ENCODE measurements at places on chromosomes 13 and 19.

DNA sequence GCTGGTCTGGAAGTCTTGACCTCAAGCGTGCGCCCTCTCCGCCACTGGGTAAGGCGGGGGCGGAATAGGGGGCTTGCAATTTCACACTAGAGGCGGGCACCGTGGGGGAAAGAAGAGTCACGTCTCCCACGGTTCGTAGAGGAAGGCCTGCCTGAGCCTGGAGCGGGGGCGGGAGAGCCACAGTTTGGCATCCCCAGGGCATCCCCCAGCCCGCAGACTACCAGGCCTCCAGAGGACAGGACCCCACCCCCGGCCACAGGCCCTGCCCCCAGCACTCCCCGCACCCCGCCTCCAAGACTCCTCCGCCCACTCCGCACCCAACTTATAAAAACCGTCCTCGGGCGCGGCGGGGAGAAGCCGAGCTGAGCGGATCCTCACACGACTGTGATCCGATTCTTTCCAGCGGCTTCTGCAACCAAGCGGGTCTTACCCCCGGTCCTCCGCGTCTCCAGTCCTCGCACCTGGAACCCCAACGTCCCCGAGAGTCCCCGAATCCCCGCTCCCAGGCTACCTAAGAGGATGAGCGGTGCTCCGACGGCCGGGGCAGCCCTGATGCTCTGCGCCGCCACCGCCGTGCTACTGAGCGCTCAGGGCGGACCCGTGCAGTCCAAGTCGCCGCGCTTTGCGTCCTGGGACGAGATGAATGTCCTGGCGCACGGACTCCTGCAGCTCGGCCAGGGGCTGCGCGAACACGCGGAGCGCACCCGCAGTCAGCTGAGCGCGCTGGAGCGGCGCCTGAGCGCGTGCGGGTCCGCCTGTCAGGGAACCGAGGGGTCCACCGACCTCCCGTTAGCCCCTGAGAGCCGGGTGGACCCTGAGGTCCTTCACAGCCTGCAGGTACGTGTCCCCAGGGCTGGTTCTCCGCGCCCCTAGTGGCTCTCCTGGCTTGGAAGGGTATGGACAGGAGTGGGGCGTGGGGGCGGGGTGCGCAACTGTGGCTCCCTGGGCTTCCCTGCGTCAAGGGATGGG is at the start of gene ANGPTL4:
Gene ANGPTL4, plus strand, starts transcription at position 353 of the 969 bp plus-strand sequence. Its CDS starts 167 bp downstream, at position 520.
- DNase-seq = peak; percentile 55

GRCh38 chr13:39282400-39282972 is 244.2 kb downstream of the NHLRC3 start:
- DNase-seq = no peak

DNA sequence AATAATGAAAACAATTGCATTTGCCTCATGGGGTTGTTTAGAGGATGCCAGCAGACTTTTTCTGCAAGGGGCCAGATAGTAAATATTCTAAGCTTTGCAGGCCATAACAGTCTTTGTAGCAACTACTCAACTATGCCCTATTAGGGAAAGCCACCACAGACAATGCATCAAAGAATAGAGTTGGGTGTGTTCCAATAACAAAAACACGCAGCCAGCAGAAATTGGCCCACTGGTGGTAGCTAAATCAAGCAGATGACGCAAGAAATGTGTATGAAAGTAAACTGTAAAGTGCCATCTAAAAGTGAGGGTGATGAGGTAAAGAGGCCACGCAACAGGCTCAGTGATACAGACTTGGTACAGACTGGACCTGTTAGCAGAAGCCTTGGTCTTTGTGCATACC is 75.2 kb upstream of the SIAH3 start:
- DNase-seq = no peak

GRCh38 chr19:21233691-21234090 is 91.9 kb downstream of the ZNF431 start:
- no peak for DNase-seq

DNA sequence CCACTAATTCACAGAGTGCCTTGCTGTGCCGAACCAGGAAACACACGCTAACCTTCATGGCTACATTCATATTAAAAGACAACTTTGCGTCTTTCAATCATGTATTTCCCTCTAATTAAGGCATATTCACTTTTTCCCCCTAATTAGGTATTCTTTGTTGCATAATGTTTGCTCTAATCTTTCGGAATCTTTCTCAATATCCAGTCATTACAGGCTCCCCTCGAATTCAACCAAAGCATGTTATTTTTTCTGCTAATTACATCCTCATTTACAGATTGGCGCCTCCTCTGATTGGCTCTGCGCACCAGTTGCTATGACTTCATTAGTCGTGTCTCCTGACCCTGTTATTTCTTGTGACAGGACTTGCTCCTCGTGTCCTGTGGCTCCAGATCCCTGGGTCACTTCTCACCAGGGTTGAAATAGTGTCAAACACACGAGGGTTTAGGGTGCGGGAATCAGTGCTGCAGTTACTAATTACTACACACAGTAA is 226.7 kb upstream of the TSHZ3 start:
- DNase-seq = no peak

DNA sequence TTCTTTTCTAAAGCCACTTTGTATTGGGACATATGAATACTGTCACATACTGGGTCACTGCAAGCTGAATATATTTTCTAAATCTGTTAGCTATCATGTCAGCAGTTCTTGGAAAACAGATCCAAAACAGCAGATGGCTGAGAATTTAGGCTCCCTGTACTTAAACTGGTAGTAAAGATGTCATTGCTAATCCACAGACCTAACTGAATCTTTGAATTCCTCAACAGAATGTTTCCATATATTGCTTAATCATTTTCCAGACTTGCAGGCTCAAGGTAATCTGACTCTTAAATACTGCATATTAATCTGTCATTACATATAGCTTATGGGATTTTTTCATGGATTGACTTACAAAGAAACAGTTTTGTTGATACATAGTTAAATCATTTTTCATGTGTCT is 639.0 kb upstream of the KLHL1 start:
- DNase-seq = no peak

DNA sequence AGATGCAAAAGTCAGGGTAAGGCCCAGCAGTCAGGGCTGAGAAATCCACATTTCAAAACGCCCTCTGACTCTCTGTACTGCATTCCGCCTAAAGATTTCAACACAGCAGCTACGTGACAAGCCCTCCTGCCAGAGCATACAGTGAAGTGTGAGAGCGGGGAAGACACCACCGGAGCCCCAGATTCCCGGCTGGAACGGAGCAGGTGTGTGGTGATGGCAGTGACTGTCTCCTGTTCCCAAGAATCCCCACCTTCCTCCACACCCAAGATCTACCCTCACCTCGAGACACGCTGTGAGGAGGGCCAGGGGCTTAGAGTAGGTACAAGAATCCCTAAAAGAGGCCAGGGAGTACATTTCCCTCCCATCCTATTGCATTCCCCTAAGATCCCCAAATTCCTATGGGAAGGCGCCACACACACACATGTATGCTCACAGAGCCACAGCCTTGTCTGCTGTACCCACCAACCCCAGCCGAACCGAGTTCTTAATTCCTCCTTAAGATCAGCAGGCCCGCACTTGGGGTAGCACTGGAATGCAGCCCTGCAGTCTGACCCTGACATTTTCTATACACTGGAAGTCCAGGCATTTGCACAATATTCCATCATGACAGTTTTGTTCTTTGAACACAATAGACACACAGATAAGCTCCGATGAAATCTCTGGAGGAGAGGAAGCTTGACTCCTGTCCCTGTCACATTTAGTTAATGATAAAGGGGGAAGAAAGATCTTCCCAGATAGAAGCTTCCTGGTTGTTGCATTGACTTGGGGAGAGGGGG is 102.9 kb downstream of the FOXO1 start:
- no peak for DNase-seq

DNA sequence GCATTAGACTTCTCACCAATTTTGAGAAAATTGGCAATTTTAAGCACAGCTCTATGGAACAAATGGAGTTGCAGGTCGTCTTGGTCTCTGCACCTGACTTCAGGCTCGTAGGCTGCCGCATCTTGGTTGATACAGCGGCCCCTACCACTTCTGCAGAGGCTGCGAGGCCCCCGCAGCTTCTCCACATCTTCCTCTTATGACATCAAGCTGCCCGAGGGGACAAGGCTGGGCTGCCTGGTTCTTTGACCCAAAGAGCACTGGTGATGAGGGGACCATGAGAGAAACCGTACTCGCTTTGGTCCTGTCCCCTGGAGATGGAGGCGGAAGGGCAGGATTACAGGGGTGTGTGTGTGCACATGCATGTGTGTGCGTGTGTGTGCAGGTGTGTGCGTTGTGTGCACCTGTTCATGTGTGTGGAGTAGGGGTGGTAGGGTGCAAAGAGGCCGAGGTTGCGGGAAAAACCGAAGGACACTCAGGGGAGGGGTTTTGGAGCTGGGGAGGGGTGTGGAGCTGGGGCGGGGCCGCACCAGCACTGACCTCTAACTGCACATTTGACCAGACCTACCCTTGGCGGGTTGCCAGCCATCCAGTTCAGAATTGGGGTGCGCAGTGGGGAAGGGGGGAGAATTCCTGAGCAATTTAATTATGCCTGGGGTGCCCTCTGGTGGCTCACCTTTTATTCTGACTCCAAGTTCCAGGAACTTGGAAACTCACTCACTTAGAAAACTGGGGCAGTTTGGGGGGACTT is 65.1 kb upstream of the ARHGEF7 start:
- DNase-seq = no peak

GRCh38 chr19:56476651-56477428 is at the start of gene ZNF667:
ZNF667 (minus strand) TSS chr19:56477345; CDS start chr19:56462370, 14,975 bp downstream.
- peak; percentile 8 for DNase-seq

DNA sequence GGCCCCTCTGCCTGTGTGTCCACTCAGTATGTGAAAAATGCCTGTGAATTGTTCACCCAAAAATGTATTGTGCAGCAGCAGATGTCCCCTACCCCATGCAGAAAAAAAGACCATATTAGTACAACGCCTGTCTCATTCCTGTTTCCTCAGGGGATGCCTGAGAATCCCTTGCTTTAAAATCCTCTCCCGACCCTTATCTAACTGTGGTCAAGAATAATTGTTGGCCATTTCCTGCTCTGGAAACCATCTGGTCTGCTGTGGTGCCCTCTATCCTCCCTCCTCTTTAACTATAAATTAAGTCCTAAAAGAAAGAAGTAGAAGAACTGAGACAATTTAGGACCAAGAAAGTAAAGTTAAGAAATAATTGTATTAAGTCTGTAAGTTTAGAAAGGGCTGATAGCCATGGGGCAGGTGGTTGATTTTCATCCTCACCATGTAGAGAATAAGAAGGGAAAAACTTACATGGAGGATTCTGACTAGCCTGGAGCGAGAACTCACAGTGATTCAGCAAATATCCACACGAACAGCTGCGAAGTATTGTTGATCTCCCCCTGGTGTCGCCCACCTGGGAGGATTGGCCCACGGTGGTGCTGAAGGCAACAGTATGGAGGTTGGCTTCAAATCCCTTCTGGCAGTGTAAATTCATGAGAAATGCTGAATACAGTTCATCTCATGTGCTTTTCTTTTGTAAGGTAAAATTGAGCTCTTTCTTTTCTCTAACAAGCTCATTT is 85.6 kb downstream of the COL4A2 start:
- no peak for DNase-seq

DNA sequence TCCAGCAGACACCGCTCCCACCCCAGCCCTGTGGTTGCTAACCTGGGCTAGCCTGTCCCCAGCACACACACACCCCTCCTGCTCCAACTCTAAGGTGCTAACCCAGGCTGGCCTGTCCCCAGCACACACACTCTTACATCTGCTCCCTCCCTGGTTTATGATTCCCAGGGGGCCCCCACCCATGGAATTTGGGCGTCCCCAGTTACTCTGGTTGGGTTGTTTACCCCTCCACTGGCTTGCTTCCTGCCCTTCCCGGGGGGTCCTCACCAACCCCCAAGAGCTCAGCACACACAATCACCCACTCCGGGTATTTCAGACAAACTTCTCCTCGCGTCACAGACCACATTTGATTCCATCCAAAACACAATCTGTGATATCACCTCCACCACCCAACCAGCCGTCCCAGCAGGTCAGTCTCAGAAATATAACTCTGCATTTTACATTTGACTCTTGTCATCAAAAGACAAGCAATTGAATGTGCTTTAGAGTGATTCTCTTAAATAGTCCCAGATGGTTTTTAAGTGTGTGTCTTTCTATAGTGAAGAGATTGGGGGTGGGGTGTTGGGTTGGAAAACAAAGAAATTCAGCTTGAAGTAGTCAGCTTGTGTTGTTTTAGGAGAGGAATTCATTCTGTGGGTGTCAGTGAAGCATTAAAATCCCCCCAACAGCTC is 20.1 kb downstream of the COL4A2 start:
- no peak for DNase-seq

- DNase-seq = no peak
Measured at GRCh38 chr13:45500492-45501174, 35.9 kb downstream of the COG3 start.

GRCh38 chr13:46522748-46523030 is 30.3 kb upstream of the LRCH1 start:
- no peak for DNase-seq

DNA sequence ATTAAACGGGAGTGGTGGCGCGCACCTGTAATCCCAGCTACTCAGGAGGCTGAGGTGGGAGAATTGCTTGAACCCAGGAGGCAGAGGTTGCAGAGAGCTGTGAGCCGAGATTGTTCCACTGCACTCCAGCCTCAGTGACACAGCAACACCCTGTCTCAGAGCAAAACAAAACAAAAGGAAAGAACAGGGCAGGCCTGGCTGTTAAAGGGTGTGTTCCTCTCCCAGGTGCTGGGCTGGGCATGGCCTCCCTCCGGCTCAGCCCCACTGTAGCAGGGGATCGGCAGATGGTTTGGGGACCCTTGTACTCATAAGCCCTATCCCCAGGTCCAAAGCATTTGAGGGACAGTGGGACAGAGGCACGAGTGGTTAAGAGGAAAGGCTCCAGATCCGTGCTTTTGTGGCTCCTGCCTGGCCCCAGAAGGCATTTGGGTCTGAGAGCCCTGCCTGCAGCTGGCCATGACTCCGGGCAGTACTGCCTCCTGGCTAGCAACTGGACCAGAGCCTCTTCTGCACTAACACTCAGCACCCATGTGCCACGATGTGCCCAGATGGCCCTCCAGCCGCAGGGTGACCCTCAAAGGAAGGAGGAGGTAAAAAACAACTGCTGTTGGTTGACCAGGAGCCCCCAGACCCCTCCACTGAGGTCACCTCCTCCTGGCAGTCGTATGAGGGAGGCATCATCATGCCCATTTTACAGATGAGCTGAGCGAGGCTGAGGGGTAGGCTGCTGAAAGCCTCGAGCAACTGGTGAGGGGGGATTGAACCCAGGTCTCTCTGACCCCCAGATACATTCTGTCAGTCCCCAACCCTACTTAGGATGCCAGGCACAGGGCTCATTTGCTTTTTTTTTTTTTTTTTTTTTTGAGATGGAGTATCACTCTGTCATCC is 10.0 kb downstream of the RFX1 start:
- no peak for DNase-seq

DNA sequence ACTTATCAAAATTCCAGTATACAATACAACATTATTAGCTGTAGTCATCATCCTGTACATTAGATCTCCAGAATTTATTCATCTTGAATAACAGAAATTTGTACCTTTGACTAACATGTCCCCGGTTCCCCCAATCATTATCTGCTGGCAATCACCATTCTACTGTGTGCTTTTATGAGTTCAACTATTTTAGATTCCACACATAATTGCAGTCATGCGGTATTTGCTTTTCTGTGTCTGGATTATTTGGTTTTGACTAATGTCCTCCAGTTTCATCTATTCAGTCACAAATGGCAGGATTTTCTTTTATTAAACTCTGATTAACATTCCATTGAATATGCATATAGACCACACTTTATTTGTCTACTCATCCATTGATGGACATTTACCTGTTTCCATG is 530.7 kb upstream of the SLITRK1 start:
- DNase-seq = no peak
